ENCODE measurements at places on chromosomes 16 and 17.
A peak's percentile ranks its signal among the peaks of the same experiment; 100 is the strongest.

DNA sequence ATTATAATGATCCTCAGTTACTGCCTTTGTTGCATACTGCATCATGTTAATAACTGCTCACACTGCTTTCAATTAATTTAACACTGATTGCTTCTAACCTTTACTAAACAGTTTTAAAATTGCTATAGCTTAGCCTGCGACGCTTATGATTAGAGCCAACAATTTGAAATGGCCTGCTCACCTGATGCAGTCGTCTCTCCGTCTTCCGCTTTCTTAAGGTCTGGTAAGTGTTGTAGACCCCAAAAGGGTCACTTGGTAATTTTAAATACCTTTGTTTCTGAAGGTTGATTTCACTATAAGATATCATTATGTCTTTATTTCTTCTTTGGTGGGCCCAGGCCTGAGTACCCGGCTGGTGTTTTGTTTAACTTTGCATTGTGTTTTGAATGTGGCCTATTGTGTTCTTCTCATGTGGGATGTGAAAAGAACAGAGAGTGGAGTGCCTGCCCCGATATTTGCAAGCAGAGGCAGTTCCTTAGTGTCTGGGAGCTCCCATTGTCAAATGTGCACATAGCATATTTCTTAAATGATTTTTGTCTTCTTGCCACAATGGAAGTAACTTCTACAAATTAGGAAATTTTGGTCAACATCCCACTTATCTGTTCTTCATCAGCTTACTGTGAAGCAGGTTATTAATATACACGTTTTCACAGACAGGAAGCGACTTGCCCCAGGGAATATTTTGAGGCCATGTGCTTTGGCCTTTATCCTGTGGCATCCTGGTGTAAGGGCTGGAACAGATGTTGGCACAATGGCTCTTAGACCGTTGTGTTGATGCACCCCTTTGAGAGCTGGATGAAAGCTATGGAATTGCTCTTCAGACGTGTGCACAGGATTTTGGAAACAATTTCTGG is 2.9 kb downstream of the PHKB start:
- no peak for DNase-seq

GRCh38 chr17:21814776-21815175 is 122.5 kb downstream of the KCNJ18 start:
- no peak for DNase-seq

GRCh38 chr17:45035848-45036247 is 15.6 kb downstream of the DCAKD start:
- no peak for DNase-seq

GRCh38 chr16:87384162-87384874 is 742 bp upstream of the FBXO31 start:
- DNase-seq: no peak

DNA sequence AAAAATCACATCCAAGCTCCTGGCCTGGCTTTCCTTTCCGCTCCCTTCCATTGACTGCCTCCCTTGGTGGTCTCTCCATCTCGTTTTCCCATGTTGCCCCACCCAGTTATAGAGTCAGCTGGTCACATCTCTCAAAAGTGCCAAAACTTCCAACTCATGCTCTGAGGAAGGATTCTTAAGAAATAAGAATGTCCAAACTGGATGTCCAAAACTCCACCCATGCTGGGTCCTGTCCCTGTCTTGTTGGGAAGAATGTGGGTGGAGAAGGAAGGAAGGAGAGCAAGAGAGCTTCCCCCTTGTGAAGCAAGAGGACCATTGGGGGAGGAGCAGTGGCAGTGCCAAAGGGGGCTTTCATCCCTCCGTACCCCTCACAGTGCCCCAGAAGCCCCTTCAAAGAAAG is 44.6 kb upstream of the MAP3K14 start:
- DNase-seq: no peak

GRCh38 chr16:87621976-87622713 is 19.8 kb downstream of the JPH3 start:
- DNase-seq: no peak

- DNase-seq: no peak
Observed at GRCh38 chr17:78506454-78507309, 70.5 kb downstream of the DNAH17 start.

- DNase-seq: no peak
Observed at GRCh38 chr16:79331066-79331465, 269.5 kb downstream of the MAF start.

GRCh38 chr16:68069511-68070248 is 15.5 kb upstream of the NFATC3 start:
- DNase-seq: no peak

- no peak for DNase-seq
Observed at GRCh38 chr17:50175035-50175807, 9.4 kb downstream of the SGCA start.

- peak; percentile 41 for DNase-seq
Observed at GRCh38 chr16:30896889-30897733, 697 bp downstream of the CTF1 start.

DNA sequence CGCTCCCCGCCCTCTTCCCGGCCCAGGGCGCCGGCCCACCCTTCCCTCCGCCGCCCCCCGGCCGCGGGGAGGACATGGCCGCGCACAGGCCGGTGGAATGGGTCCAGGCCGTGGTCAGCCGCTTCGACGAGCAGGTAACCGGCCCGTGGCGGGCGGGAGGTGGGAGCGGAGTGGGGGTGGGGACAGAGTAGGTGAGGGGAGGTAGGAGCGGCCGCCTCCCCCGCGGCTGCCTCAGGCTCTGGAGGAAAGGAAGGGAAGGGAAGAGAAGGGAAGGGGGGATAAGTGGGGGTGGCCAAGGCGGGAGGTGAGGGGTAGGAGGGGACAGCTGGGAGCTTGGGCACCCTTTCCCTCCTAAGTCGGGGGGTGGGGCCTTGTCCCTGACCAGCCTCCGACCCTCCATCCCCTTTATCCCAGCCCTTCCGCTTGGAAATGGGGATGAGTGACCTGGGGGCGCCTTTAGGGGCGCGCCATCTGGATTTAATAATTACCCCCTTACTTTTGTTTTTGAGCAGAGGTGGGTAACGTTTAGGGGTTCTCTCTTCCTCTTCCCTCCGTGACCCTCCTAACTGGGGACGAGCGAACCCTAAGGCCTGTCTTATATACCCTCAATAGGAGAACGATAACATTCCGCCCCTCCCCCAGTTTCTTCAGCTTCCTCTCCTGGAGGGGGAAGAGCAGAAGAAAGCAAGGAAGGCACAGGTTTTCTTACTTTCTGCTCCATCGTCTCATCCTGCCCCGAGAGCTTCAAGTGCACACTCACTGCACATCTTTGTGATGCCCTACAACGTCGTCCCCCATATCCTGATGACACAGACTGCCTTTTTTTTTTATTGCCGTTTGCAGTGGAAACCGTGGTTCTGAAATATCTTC is 694 bp downstream of the NF1 start:
- DNase-seq: no peak

DNA sequence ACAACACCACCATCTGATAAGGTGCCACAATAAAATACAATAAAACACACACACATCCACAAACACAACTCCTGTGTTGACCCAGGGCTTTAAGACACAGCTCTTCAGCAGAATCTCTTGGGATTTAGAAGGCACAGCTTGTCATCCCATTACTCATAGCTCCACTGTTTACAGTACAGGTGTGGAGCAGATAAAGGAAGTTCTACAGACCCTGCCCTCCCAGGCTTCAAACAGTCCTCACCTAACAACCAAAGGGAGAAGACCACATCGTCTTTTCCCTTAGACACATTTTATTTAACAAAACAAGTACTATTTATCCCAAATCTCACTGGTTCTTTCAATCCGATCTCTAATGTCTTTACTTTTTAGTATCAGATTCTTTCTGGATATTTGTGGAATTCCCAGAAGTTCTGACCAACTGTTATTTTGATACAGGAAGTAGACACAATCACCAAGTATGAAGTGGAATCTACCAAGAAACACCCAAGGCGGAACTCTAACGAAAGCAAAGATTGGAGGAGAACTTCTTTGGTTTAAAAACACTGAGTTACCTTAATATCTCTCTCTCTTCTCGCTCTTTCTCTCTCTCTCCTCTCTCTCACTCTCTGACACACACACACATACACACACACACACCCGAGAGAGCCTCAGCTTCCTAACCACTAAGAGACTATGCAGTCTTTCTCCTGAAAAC is 46.1 kb downstream of the CYTH1 start:
- no peak for DNase-seq

- DNase-seq: no peak
Observed at GRCh38 chr16:4091240-4092012, 24.8 kb downstream of the ADCY9 start.

GRCh38 chr17:75404731-75405364 is 630 bp downstream of the GRB2 start:
- peak; percentile 14 for DNase-seq

GRCh38 chr16:86966777-86967176 is 350.4 kb downstream of the C16orf95 start:
- DNase-seq: no peak

- DNase-seq: no peak
Observed at GRCh38 chr16:88441460-88441859, 11.6 kb upstream of the ZFPM1 start.
